ENCODE measurements at places on chromosomes 7 and 10.

- DNase-seq, result no peak
Measured at GRCh38 chr10:31593124-31593523, 274.1 kb downstream of the ZEB1 start.

- DNase-seq, result no peak
Measured at GRCh38 chr7:42832667-42833066, 79.2 kb downstream of the C7orf25 start.

DNA sequence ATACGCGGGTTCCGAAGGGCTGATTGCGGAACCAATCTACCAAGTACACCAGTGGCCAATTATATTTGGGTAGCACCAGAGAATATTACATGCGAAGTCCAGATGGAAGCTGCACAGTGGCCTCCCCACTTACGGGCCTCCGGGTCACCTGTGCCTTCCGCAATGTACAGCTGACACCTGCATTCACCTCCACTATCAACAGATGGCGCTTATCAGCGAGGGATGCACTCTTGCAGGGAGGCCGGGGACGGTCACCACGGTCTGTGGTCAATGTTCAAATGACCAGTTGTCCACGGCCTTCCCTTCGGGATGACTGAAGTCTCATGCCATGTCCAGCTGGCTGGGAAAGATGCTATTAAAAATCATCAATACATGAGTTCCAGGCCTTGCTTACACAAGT, 47.6 kb downstream of the SLIT1 start:
- peak; percentile 7 for DNase-seq

- DNase-seq, result peak; percentile 22
Measured at GRCh38 chr10:31467791-31468535, 148.9 kb downstream of the ZEB1 start.

DNA sequence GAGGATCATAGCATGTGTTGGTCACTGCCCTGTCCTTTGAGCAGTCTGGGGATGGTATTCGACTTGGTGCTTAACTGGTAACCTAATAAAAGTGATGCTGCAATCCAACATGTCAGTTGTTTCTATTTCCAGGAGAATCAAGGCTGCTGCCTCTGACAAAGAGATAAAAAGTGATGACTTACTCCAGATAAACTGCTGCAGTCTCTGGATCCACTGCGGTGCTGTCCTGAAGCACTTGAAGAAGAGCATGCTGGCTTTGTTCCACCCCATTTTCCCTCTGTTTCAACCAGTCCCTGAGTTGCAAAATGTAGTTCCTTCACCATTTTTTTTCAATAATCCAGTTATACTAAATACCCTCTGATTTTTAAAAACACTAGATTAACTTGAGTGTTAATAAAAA, 403.5 kb upstream of the ANKRD30A start:
- no peak for DNase-seq

DNA sequence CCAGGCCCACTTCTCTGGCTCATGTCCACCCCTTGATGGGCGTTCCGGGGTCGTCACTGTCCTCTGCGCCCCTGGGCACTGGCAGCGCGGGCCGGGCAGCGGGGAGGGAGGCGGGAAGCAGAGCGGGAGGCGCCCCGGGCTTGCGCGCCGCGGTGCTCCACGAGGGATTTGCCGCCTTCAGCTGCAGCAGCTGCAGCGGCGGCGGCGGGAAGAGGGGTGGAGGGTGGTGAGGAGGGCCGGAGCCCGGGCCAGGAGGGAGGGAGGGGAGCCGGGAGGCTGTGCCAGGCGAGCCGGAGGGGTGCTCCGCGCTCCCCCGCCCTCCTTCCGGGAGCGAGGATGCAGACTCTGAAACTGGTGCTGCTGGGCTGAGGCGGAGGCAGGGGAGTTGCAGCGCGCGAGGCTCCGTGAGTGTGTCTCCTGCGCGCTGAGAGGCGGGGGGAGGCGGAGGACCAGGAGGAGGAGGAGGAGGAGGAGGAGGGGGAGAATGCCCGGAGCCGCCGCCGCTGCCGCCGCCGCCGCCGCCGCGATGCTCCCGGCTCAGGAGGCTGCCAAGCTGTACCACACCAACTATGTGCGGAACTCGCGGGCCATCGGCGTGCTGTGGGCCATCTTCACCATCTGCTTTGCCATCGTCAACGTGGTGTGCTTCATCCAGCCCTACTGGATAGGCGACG, at the start of gene LHFPL3:
TSS of gene LHFPL3 (plus strand) at position 308 of the 674 bp plus-strand sequence.
- DNase-seq, result no peak

DNA sequence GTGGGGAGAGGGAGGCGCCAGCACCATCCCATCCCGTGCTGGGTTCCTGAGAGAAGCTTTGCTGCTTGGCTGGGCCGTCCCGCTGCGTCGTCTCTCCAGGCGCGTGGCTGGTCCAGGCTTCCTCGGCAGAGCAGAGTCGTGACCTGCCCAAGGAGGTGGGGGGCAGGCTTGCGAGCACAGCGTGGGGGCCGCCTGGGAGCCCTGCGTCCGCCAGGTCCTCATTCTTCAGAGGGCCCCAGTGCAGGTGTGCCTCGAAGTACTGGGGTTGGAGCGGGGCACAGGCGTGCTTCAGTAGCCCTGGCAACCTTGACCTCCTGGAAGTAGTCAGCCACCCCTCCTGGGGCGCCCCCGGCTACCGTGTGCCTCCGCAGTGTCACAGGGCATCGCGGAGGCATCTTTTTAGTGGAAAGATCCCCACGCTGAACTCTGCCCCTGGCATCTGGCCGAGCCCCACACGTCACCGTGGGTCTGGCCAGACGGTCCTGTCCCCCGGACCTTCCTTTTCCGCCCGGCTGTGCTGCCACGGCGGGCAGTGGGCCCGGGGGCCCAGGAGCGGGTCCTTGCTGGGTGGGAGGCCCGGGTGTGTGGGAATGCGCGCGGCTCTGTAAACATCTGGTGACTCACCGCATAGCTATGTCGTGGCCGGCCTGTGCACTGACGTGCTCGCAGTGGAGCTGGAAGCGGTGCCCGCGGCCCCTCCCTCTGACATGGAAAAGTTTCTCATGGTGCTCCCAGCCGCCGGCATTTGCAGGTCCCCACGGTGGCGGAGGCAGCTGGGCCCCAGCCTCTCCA, 6.4 kb downstream of the MAFK start:
- peak; percentile 77 for DNase-seq

- DNase-seq, result no peak
Measured at GRCh38 chr10:70913893-70914240, 25.5 kb upstream of the PCBD1 start.

DNA sequence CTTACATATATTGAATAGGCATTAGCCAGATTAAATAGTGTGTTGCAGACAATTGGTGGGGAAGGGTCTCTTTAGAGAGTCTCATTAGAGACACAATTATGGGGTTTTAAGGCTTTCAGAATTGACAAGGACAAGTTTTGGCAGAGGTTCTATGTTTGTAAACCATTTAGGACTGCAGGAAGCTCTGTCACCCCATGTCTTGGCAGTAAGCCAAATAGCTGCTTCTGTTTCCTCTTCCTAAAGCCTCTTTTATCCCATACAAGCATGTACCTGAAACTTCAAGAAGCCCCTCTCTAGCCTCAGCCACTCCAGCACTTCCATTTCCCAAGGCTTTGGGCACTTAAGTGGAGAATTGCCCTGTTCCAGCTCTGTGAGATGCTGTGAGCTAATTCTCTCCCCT, 21.8 kb upstream of the LRRC4 start:
- no peak for DNase-seq
